NCI-H2029 treated with DMSO at 0.1 percent for 48 hours (cell line): ENCODE measurements at places on chromosomes 1 and 21.

GRCh38 chr21:39715804-39716397 is 29.1 kb upstream of the IGSF5 start:
- DNase-seq: peak; percentile 30

DNA sequence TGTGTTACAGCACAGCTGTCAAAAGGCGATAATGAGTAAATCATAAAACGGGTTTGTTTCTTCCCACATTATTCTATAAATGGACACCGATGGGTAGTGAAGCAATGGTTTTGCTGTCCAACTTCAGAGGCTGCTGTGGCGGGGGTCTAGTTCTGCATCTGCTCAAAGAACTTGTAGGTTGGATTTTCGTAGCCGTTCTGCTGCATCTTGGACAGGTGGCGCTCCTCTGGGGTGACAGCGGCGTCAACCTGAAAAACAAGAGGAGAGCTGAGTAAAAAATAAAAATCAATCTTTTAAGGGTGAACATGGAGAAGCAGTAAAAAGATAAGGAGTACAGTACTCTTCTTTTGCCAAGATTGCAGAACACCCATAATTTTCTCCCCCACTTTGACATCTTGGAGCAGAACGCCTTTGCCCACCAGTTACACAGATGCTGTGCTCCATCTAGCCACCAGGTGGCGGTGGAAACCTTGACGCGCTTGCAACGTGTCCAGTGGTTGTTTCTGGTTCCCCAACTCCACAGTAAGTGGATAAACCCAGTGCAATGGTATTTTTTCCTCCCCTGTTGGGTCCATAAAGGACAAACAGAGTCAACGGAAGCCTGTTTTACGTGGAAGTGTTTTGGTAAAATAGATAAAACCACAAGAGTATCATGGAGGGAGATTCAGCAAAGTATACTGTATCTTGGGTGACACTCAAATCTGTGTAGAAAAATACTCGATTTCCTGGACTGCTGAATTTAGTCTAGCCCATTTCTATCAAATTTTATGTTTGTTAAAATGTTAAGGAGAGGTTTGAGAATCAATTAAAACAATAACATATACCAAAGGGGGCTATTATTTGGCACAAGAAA is 147.0 kb downstream of the GABPA start:
- peak; percentile 41 for DNase-seq

- DNase-seq: no peak
Measured at GRCh38 chr1:205360891-205361290, 4.2 kb upstream of the KLHDC8A start.

DNA sequence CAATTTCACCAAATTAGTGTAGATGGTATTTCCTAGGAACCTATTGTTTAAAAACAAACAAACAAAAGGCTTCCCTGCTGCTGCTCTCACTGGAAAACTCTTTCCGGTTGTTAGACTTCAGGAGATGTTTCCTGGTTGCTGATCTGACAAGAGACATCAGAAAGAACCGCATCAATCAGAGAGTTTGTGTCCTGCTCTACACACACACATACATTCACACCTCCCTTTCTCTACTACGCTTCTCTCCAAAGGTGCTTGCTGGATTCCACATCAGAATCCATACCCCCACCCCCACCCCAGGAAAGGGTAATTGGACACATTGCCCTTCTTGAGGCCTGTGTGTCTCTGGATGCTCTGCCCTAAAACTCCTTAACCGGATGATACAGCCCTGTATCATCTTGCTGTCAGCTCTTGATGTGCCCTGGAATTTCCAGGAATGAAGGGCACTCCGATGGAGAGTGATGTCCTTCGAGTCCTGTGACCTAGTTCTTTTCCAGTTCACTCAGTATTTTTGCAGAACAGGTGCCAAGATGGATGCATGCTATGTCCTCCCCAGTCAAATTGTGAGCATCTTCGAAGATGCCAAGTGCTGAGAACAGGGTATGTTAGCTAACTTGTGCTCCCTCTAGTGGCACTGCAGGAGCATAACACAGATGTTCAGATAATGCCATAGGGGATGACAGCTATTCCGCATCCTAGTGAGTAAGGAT is 113.7 kb upstream of the SLC35F3 start:
- peak; percentile 50 for DNase-seq

GRCh38 chr1:77742011-77742555 is 17.6 kb downstream of the USP33 start:
- DNase-seq: no peak

GRCh38 chr1:209893751-209894150 is 44.3 kb upstream of the SYT14 start:
- no peak for DNase-seq

- DNase-seq: no peak
Measured at GRCh38 chr21:35730325-35730724, 330.0 kb downstream of the SETD4 start.

DNA sequence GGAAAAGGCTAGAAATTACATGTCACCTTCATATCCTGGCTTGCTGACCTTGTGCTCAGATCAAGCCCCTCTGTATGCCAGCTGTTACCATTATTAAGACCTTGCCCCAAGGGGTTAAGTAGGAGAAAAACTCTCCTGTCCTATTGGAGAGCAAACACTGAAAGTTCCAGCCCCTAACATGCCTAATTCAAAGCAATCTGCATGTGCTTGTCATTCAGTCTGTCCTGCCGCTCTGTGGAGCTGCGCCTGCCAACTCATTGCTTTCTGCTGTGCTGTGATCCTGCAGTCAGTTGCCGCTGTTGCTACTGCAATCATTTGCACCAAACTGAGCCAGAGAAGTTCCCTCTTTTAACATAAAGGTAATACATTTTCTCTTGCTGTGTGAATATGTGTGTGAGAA is 113.4 kb downstream of the DISP1 start:
- DNase-seq: peak; percentile 51

DNA sequence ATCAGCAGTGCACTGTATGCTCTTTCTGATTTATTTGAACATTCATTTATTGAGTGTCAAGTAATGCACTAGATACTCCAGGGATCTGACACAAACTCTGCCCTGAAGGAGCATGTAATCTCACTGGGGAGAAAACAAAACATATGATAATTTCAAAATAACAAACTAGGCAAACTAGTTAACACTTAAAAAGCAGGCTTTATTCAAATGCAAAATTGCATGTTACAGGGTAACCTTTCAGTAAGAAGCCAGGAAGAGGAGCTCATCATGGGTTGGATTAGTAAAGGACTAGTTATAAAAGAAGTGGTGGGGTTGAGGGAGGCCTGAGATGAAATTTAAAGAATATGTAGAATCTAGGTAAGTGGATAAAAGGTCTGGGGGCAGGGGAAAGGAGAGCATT is 20.9 kb downstream of the SELL start:
- DNase-seq: no peak

GRCh38 chr1:228794173-228794572 is 58.9 kb downstream of the RHOU start:
- DNase-seq: no peak

- no peak for DNase-seq
Measured at GRCh38 chr1:186112280-186112679, 262.8 kb downstream of the TPR start.

- no peak for DNase-seq
Measured at GRCh38 chr1:74467786-74468377, 44.5 kb downstream of the LRRC53 start.

DNA sequence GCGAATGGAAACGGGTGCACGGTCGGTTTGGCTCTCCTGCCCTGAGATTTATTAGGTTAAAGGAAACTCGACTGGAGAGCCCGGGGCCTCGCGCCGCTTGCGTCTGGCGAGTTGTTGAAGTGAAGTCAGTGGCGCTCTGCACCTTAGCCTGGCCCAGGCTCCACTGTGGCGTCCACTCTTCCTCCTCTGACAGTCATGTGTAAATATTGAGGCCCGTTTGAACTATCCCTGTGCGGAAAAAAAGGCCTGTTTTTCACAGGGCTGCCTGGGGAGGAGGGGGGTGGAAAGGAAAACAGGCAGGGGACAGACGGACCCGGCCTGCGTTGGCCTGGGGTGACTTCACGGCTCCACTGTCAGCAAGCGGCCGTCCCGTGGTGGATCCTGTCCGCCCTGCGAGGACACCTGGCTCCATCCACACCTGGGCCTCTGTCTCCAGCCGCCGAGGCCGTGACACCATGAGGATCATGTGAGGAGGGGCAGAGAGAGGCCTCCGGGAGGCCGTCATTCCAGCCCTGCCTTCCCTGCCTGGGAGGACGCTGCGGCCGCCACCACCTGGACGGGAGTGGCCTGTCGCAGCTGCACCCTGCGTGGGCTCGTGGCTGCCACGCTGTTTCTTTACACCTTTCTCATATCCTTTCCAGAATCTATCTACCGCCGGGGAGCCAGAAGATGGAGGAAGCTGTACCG is 59.8 kb downstream of the FAAP20 start:
- DNase-seq: no peak

GRCh38 chr1:96538883-96539282 is 182.7 kb upstream of the PTBP2 start:
- peak; percentile 12 for DNase-seq

GRCh38 chr1:167722870-167723251 is 1.1 kb downstream of the MPZL1 start:
- DNase-seq: no peak

- peak; percentile 8 for DNase-seq
Measured at GRCh38 chr1:209800984-209801834, 4.7 kb downstream of the IRF6 start.

GRCh38 chr1:201335174-201335870 is 42.2 kb downstream of the TNNT2 start:
- no peak for DNase-seq

GRCh38 chr1:204288021-204288588 is 71.6 kb downstream of the PLEKHA6 start:
- peak; percentile 74 for DNase-seq

DNA sequence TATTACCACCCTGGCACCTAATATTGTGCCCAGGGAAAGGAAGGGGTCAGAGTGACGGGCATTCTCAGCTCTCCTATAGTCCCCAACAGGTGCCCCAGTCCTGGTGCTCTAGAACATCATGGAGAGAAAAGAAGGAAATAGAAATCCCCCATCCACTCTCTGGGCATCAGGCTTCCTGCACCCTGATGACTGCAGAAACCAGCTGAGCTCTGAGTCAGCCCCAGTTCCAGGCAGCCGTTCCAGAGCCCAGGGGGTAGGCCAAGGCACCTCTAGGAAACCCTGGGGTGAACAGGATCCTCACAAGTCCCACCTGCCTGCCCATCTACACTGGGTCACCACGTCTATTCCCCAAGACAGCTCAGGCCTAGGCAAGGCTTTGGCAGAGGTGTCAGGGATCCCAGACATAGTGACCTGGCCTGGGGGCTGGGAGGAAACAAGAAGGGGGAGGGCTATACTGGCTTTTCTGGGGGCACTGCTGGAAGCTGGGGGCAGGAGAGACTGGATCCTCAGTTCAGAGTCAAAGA is 709 bp downstream of the NECTIN4 start:
- no peak for DNase-seq

DNA sequence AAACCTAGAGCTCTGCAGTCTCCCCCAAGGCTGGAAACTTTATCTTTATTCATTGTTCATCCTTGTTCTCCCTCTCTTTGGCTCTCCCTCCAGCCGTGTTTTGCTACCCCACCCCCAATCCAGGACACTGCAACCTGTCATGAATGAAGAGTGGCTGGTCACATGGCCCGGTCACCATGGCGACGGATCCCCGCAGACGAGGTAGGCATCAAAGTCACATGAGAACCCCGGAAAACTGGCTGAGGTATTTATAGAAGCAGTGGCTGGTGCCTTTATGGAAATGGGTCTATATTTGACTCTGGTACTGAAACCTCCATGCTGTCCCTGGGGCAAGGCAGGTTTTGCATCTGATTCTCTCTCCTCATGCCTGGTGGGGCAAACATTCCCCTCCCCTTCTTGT is 13.4 kb upstream of the SLC6A17 start:
- peak; percentile 80 for DNase-seq

DNA sequence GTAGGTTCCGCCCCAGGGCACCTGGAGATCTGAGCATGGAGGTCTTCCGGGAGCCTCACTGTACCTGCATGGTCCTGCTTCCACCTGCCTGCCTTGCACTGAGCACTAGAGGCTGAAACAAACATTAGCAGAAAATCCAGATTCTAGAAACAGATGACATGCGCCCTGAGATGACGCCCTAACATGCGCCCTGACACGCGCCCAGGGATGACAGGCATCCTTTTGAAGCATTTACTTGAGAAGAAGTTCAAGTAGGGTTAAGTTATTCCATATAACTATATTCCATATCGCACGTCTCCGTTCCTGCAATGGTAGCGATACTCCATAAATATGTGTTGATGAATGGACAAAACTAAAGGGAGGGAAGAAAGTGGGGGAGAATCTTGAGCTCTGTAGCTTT is 13.7 kb downstream of the ACTA1 start:
- no peak for DNase-seq

- DNase-seq: peak; percentile 90
Measured at GRCh38 chr1:44835738-44836675, 7.0 kb downstream of the PTCH2 start.

GRCh38 chr1:198056255-198056654 is 100.5 kb upstream of the NEK7 start:
- DNase-seq: no peak

DNA sequence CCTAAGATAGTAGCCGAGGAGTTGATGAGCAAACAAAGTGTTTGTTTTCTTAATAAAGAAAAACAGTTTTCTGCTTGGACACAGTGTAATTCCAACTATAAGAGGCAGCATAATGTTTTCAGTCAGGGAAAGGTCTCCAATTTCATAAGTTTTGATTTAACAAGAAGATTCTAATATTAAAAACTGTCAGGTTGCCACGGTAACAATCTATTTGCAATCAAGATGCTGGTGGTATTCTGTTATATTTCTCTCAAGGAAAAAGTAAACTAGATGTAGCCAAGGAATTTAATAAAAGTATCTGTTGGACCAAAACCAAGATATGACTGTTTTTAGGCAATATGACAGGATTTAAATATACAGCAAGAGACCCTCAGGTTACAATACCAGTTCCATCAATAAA is 211.7 kb downstream of the SMYD3 start:
- DNase-seq: no peak

GRCh38 chr21:46667741-46668380 is 32.4 kb downstream of the PRMT2 start:
- no peak for DNase-seq

- no peak for DNase-seq
Measured at GRCh38 chr1:7460807-7461206, 310.3 kb upstream of the VAMP3 start.

DNA sequence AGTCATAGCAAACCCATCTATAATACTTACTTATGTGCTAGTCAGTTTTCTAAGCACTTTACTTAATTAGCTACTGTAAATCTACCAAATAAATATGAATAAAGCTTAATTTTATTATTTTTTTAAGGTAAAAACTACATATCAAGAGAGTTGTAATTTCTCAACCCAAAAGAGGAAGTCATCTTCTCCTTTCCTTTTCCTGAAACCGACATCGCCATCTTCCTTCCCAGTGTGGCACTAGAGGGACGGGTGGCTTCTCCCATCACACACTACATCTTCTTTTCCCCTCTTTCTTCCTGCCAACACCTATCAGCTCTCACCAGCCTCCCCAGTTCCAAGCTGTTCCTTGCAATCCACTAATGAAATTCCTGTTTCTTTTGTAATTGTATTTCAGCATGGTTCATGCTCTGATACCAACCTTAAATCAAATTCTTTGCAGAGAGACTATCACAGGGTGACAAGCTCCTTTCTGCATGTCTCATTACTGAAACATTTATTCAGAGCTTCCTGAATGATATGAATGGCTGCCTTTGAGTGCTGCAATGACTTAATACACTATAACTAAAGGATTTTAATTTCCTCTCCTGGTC is 251.6 kb upstream of the FAM78B start:
- no peak for DNase-seq
